ENCODE measurements at places on chromosomes 4 and X. TPM values are rescaled to one million over a fixed set of nuclear protein-coding genes. Genes with fewer than 3 reads are reported as not detected.

DNA sequence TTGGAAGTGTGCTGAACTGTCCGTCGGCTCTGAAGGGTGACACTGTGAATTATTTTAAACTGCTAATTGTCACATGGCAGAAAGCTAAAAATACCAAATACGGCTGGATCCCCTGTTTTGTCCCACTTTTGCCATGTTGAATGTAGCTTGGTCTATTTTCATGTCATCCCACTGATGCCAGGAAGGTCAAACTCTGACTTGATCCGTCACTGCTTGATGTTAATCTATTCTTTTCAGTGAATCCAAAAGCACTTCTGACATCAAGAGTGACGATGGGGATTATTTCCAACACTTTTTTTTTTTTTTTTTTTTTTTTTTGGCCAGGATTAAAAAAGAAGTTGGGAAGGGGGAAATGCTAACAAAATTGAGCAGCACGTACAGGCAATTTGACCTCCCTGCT, 734.6 kb upstream of the TENM3 start:
- no peak overlapping the region for H3K27ac ChIP-seq
- H3K4me3 ChIP-seq = no peak overlapping the region
- H3K27me3 ChIP-seq = peaks cover 42% of the 10 kb centered on the region
- no peak for DNase-seq
- H3K4me1 ChIP-seq = peaks cover 9% of the 10 kb centered on the region

DNA sequence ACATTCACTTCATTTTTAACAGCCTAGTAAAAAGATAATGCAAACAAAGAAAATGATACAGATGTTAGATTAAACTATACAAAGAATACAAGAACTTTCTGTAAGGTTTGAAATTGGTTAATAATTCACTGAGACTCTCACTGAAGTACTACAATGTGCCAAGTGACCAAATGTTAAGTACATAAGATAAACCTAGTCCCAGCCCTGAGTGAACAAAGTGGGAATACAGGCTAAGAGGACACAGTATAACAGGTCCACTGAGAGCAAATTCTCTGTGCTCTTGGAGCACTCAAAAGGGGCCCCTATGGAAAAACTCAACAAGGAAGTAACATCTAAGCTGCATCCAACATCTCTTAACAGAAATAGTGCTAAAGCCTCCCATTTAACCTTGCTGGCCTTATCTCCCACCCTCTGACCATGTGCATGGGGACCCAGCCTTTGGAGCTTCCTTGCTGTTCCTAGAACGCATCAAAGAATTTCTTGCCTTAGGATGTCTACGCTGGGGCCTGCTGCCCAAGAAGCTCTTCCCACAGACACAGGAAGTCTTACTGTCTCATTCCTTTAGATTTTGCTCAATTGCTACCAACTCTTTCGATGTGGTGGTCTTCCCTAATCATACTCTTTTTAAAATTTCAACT, 113.4 kb downstream of the ZAR1 start:
- DNase-seq = no peak
- no peaks in the 10 kb centered on the region for H3K27me3 ChIP-seq
- no peak overlapping the region for H3K4me3 ChIP-seq
- peaks cover 12% of the 10 kb centered on the region for H3K4me1 ChIP-seq

DNA sequence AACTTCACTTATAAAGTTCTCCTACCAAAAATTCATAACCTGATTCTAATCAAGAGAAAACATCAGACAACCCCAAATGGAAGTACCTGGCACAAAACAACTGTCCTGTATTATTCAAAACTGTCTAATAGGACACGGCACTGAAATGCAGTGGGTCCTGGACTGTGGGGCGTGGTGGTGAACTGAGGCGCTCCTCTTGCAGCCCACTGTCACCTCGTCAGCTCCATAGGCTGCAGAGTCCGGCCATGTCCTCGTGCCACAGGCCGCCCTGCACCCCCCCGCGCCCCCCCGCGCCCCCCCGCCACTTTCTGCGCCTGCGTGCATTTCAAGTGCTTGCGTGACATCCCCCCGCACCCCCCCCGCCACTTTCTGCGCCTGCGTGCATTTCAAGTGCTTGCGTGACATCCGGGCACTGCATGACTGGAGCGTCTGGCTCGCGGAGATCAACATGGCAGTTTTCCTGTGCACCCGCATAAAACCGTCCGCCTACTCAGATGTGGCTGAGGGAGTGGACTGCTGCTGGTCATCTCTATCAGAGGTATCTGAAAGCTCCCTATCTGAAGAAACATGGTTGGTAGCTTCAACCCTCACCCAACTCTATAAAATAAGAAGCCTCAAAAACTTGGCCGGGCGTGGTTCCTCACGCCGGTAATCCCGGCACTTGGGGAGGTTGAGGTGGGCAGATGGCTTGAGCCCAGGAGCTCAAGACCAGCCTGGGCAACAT, 28.8 kb downstream of the ATXN3L start:
- peaks cover 38% of the 10 kb centered on the region for H3K4me1 ChIP-seq
- no peak overlapping the region for H3K27ac ChIP-seq
- H3K36me3 ChIP-seq = no peaks in the 10 kb centered on the region
- no peak for DNase-seq
- no peak overlapping the region for H3K4me3 ChIP-seq

GRCh38 chrX:16610121-16610621, 39.8 kb upstream of the S100G start:
- DNase-seq = no peak
- H3K27ac ChIP-seq = peak overlapping the region; percentile 63
- no peaks in the 10 kb centered on the region for H3K27me3 ChIP-seq
- H3K36me3 ChIP-seq = peaks cover 32% of the 10 kb centered on the region

GRCh38 chrX:153763989-153764755, at the start of gene PLXNB3:
TSS of gene PLXNB3 (plus strand) at chrX:153764249. CDS start at chrX:153765536, 1,287 bp downstream.
- peaks cover 17% of the 10 kb centered on the region for H3K4me1 ChIP-seq
- DNase-seq = no peak
- peak within 1 kb of the TSS; percentile 55 for H3K4me3 ChIP-seq
- no peaks in the 10 kb centered on the region for H3K27me3 ChIP-seq
- no peak within 1 kb of the TSS for H3K27ac ChIP-seq

- H3K27ac ChIP-seq = no peak overlapping the region
- H3K36me3 ChIP-seq = no peaks in the 10 kb centered on the region
- H3K4me1 ChIP-seq = peaks cover 6% of the 10 kb centered on the region
- H3K4me3 ChIP-seq = no peak overlapping the region
- no peaks in the 10 kb centered on the region for H3K27me3 ChIP-seq
Observed at GRCh38 chrX:155747520-155747919, 133.6 kb upstream of the VAMP7 start.

- no peaks in the 10 kb centered on the region for H3K27me3 ChIP-seq
- no peak overlapping the region for H3K4me3 ChIP-seq
- peaks cover 2% of the 10 kb centered on the region for H3K36me3 ChIP-seq
- peaks cover 20% of the 10 kb centered on the region for H3K4me1 ChIP-seq
Observed at GRCh38 chr4:188372058-188372457, 232.8 kb downstream of the TRIML1 start.

GRCh38 chr4:125283707-125284279, 31.0 kb upstream of the FAT4 start:
- peaks cover 6% of the 10 kb centered on the region for H3K4me1 ChIP-seq
- no peak overlapping the region for H3K4me3 ChIP-seq
- no peaks in the 10 kb centered on the region for H3K36me3 ChIP-seq
- no peaks in the 10 kb centered on the region for H3K27me3 ChIP-seq

- peaks cover 2% of the 10 kb centered on the region for H3K4me1 ChIP-seq
- no peaks in the 10 kb centered on the region for H3K27me3 ChIP-seq
- H3K4me3 ChIP-seq = no peak overlapping the region
- DNase-seq = no peak
- peak overlapping the region; percentile 25 for H3K27ac ChIP-seq
Observed at GRCh38 chrX:150635952-150636351, 57.2 kb upstream of the MTMR1 start.

- DNase-seq = no peak
- H3K36me3 ChIP-seq = no peaks in the 10 kb centered on the region
- no peaks in the 10 kb centered on the region for H3K4me1 ChIP-seq
- H3K27ac ChIP-seq = no peak overlapping the region
- peaks cover 13% of the 10 kb centered on the region for H3K27me3 ChIP-seq
Observed at GRCh38 chr4:85127653-85128052, 161.2 kb upstream of the WDFY3 start.

DNA sequence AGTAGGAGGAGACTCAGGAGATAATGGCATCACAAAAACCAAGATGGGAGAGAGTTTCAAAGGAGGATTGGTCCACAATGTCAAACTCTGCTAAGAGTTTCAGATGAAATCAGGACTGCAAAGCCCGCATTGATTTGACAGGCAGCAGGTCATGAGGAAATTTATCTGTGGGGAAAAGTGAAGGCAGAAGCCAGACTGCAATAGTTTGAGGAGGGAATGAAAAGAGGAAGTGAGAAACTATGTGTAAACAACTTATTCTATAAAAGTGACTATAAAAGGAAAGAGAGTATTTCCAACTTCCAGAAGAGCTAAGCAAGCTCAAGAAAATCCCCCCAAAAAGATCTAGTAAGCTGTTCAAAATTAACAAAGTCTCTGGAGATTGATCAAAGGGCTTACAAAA, 66.3 kb upstream of the DGKK start:
- no peaks in the 10 kb centered on the region for H3K36me3 ChIP-seq
- H3K27me3 ChIP-seq = no peaks in the 10 kb centered on the region
- no peak overlapping the region for H3K27ac ChIP-seq
- H3K4me1 ChIP-seq = no peaks in the 10 kb centered on the region
- no peak overlapping the region for H3K4me3 ChIP-seq

DNA sequence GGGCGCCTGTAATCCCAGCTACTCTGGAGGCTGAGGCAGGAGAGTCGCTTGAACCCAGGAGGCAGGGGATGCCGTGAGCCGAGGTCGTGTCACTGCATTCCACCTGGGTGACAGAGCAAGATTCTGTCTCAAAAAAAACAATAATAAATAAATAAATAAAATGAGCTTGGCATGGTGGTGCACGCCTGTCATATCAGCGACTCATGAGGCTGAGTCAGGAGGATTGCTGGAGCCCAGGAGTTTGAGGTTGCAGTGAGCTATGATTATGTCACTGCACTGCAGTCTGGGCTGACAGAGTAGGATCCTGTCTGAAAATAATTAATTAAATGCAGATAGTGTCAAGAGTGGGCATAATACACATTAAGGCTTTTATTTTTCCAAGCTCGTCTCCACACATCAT, 77.5 kb downstream of the DHRSX start:
- H3K27me3 ChIP-seq = no peaks in the 10 kb centered on the region
- H3K27ac ChIP-seq = no peak overlapping the region
- H3K4me3 ChIP-seq = no peak overlapping the region
- no peak for DNase-seq
- H3K4me1 ChIP-seq = peaks cover 11% of the 10 kb centered on the region
- H3K36me3 ChIP-seq = peaks cover 38% of the 10 kb centered on the region

DNA sequence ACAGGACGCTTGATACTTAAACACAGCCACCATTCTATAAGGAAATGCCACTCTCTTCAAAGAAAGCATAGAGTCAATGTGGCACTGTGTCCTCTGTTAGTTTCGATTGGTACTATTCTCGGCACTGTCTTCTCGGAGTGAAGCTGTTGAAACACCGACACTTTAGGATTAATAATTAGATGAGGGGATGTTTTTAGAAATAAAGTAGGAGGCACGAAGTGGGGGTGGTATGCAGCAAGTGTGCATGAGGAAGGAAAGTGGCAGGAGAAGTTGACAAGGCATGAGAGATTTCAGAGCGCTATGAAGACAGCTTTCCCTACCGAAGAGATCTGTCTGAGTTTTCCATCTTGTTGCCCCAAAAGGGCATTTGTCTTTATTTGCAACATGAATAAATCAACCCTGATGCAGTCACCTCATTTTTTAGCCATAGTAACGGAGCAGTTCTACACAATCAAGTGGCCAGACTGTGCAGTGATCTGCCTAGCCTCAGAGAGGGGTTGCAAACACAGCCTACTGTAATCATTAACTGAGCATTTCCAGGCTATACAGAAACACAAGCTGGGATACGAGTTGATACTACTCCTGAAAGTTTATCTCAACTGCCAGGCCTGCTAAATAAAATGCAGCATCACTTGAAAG, 8.3 kb downstream of the GPRIN3 start:
- H3K36me3 ChIP-seq = no peaks in the 10 kb centered on the region
- DNase-seq = no peak
- H3K4me3 ChIP-seq = no peak overlapping the region
- peaks cover 3% of the 10 kb centered on the region for H3K4me1 ChIP-seq
- H3K27ac ChIP-seq = no peak overlapping the region

- H3K4me1 ChIP-seq = peaks cover 2% of the 10 kb centered on the region
- H3K4me3 ChIP-seq = no peak overlapping the region
- H3K36me3 ChIP-seq = no peaks in the 10 kb centered on the region
- H3K27ac ChIP-seq = no peak overlapping the region
- no peak for DNase-seq
- no peaks in the 10 kb centered on the region for H3K27me3 ChIP-seq
Observed at GRCh38 chr4:15749001-15749400, 29.1 kb upstream of the CD38 start.

GRCh38 chr4:4460759-4461158, 73.9 kb downstream of the NSG1 start:
- H3K27me3 ChIP-seq = no peaks in the 10 kb centered on the region
- H3K36me3 ChIP-seq = peaks cover 28% of the 10 kb centered on the region
- DNase-seq = no peak
- no peak overlapping the region for H3K4me3 ChIP-seq
- no peaks in the 10 kb centered on the region for H3K4me1 ChIP-seq

- H3K27ac ChIP-seq = no peak within 1 kb of the TSS
- no peaks in the 10 kb centered on the region for H3K36me3 ChIP-seq
- H3K4me1 ChIP-seq = peaks cover 12% of the 10 kb centered on the region
- DNase-seq = no peak
Observed at GRCh38 chr4:114598191-114599121, at the start of gene UGT8. TSS of gene UGT8 (plus strand) at chr4:114598807. CDS start at chr4:114622881, 24,074 bp downstream.

- no peak overlapping the region for H3K27ac ChIP-seq
- H3K36me3 ChIP-seq = no peaks in the 10 kb centered on the region
- H3K4me3 ChIP-seq = no peak overlapping the region
- H3K4me1 ChIP-seq = peaks cover under 1% of the 10 kb centered on the region
- H3K27me3 ChIP-seq = peaks cover 3% of the 10 kb centered on the region
Observed at GRCh38 chr4:151532001-151532708, 123.2 kb downstream of the FHIP1A start.

GRCh38 chrX:72371405-72371804, 65.7 kb upstream of the CITED1 start:
- no peak overlapping the region for H3K27ac ChIP-seq
- no peaks in the 10 kb centered on the region for H3K4me1 ChIP-seq
- no peak overlapping the region for H3K4me3 ChIP-seq
- DNase-seq = no peak

- H3K27ac ChIP-seq = peak overlapping the region; percentile 79
- no peak for DNase-seq
- H3K36me3 ChIP-seq = no peaks in the 10 kb centered on the region
- H3K4me3 ChIP-seq = peak overlapping the region; percentile 21
Observed at GRCh38 chr4:87011340-87012034, 76.7 kb downstream of the AFF1 start.

DNA sequence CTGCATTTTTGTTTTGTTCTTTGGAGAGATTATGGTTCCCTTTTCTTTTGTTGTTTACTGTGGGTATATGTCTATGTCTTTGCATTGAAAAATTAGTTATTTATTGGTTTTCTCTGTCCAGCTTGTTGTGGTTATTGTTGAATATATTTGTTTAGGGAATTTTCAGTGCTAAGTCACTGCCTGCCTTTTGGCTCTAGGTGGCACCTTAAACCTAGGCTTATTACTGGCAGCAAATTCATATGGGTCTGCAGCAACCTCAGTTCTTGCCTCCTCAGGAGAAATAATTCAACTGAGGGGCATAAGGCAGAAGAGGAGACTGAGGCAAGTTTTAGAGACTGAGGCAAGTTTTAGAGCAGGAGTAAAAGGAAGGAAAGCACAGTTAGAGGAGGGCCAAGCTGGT, 1157.3 kb upstream of the AGA start:
- no peak overlapping the region for H3K4me3 ChIP-seq
- no peak for DNase-seq
- H3K36me3 ChIP-seq = no peaks in the 10 kb centered on the region
- no peaks in the 10 kb centered on the region for H3K27me3 ChIP-seq
- H3K4me1 ChIP-seq = no peaks in the 10 kb centered on the region

The PCYT1B gene
- total RNA-seq = 1.0 TPM

The SSX2 gene
- not detected for total RNA-seq

The HPGDS gene
- total RNA-seq = not detected

The BGN gene
- 1,581 TPM for total RNA-seq

The LSM6 gene
- 19.9 TPM for total RNA-seq

The GAGE13 gene
- total RNA-seq = not detected

The PAGE1 gene
- total RNA-seq = not detected

The TNIP3 gene
- total RNA-seq = not detected

The MAGEA2B gene
- total RNA-seq = not detected
